ENCODE measurements at places on chromosomes 5 and 9.

- no peak for DNase-seq
Observed at GRCh38 chr5:3197304-3198073, 398.1 kb upstream of the IRX1 start.

DNA sequence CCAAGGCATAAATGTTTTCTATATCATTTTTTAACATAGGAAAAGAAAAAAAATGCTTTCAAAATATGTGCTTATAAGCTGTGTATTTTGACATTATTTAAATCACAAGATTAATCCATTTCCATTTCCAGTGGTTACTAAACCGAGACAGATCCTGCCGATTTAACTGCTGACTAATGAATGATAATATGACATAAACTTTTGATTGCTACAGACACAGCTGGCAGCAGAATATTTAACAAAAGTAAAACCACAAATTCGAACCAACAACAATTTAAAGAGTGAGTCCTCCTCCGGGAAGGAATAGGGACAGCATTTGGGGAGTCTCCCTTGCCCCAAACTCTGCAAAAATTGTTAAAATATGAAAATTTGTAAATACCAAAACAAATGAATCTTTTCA lies 401.3 kb upstream of the DAB2 start:
- DNase-seq, result no peak

- no peak for DNase-seq
Observed at GRCh38 chr5:59722874-59723273, 170.7 kb downstream of the PDE4D start.

DNA sequence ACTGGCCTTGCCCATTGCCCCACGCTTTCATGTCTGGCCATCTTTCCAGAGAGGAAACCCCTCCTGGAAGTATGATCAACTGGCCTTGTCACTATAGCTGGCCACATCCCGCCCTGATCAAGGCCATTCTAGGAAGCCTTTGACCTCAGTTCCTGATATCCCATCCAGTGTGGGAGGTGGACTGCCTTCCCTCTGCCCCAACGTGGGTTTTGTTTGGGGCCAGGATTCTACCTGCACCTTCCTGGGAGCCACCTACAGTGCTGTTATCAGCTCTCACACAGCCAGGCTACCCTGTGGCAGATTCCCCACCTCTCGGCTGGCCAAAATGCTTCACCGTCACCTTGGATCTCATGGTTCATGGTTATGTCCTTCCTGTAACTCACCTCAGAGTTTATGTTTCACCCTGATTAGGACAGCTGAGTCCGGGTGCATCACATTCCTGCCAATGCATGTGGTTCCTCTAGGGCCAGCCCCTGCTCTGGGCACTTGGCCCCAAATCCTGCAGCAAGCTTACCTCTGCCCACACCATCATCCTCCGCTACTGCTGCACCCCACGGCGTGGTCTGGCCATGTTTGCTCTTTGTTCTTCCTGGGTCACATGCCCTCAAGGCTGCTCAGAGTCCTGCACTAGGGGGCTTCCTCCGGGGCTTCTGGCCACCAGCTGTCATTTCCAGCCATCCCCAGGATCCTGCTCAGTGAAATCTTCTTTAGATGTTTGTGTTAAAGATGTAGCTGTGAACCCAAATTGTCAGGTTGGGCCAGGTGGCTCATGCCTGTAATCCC lies 24.2 kb upstream of the S1PR3 start:
- no peak for DNase-seq

- DNase-seq, result no peak
Observed at GRCh38 chr9:21689854-21690253, 112.6 kb upstream of the MTAP start.

- DNase-seq, result no peak
Observed at GRCh38 chr5:84036842-84037241, 316.2 kb upstream of the HAPLN1 start.

GRCh38 chr9:20015427-20015931 lies 226.6 kb upstream of the SLC24A2 start:
- no peak for DNase-seq
